Esophagus squamous epithelium (tissue), 5 donors: ENCODE measurements at places on chromosomes 2 and 18. TPM values are rescaled to one million over a fixed set of nuclear protein-coding genes. Genes with fewer than 3 reads are reported as not detected.

DSC3 gene
- total RNA-seq: 283 TPM

CCBE1 gene
- 0.34 TPM for total RNA-seq

MC4R gene
- total RNA-seq: not detected

PROKR1 gene
- total RNA-seq: not detected

TXNL1 gene
- total RNA-seq: 60.9 TPM

FSIP2 gene
- not detected for total RNA-seq

DNAJC5G gene
- total RNA-seq: not detected

FEV gene
- total RNA-seq: not detected

LRATD1 gene
- 56.7 TPM for total RNA-seq

GLI2 gene
- 2.4 TPM for total RNA-seq

ANKRD30B gene
- total RNA-seq: not detected

AGXT gene
- not detected for total RNA-seq

TXNDC2 gene
- total RNA-seq: 0.09 TPM

DUSP2 gene
- total RNA-seq: 4.1 TPM

TOGARAM2 gene
- 0.03 TPM for total RNA-seq

GYPC gene
- total RNA-seq: 4.8 TPM

GRCh38 chr2:191050640-191050987, 36.6 kb upstream of the STAT1 start:
- no peak for DNase-seq

- no peak for DNase-seq
These were observed 7.6 kb upstream of the ZFAND2B start for GRCh38 chr2:219198974-219199373.

DNA sequence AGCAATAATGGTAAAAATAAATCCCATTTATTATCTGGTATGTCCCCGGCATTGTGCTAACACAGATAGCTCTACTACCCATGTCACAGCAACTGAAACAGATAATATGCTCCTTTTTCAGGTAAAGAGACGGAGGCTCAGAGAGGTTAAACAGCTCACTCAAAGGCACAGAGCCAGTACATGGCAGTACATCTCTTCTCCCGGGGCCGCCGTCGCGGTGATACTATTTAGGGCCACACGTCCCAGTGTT, 693 bp upstream of the PDK1 start:
- DNase-seq: no peak

DNA sequence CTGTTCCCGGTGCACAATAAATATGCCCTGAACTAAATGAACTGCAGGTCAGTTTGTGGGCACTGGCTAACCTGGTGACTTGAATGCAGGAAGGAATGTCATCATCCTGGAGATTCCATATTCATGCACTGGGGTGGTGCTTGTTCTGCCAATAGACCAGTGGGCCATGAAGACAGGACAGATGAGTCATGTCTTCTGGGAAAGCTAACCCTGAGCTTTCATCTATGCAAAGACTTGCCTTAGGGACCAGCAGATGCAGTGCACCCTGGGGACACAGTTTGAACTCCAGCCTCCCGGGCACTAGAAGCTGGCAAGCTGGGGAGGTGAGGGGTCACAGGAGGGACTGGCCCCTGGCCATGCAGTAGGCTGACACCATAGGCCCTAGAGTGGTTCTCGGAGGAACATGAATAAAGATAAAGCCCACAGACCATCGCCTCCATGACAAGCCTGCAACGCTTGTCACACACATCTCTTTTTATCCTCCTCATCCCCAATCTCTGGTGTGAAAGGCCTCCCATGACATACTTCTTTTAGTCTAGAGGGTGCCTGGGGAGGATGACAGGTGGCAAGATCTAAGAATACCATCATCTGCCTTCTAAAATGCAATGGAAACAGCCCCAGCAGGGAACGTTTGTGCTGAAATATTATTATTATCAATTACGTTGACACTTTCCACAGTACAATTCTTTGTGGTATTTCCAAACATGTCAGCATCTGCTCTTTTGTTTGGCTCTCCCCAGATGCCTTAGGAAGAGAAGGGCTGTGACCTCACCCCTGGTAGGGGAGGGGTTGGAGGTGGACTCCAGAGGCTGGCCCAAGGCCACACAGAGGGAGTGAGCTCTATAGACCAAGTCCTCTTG, 267.4 kb upstream of the RAB6C start:
- DNase-seq: no peak

- DNase-seq: no peak
These were observed 19.9 kb upstream of the SP3 start for GRCh38 chr2:173984866-173985604.

GRCh38 chr2:214995409-214995808, 143.0 kb downstream of the ABCA12 start:
- DNase-seq: no peak

- no peak for DNase-seq
These were observed 27.9 kb downstream of the IWS1 start for GRCh38 chr2:127498386-127498785.

- DNase-seq: no peak
These were observed 512.7 kb downstream of the CMPK2 start for GRCh38 chr2:6352906-6353515.

DNA sequence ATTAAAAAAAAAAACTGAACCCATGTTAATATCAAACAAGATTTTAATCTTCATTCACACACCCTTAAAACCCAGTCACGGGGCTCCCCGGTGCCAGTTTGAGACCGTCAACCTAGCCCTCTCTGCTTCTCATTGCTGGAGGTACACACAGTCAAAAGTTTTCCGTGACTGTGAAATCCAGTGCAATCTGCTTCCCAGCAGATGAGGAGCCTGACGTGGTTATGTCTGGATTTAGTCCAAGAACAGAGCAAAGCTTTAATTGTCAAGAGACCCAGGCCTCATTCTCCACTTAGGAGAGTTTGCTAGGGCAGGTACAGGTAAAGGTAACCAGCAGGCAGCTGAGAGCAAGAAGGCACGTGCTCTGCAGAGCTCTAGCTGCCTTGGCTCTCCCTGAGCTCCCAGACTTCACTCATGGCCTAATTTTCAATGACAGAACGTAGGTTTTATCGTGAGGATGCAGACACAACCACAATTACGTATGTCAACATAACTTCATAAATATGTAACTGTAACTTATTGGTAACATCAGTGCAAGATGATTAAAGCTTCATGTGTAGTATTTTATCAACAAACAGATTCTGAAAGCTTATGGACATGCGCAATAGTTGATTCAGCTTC, 56.3 kb downstream of the SLC16A14 start:
- no peak for DNase-seq

DNA sequence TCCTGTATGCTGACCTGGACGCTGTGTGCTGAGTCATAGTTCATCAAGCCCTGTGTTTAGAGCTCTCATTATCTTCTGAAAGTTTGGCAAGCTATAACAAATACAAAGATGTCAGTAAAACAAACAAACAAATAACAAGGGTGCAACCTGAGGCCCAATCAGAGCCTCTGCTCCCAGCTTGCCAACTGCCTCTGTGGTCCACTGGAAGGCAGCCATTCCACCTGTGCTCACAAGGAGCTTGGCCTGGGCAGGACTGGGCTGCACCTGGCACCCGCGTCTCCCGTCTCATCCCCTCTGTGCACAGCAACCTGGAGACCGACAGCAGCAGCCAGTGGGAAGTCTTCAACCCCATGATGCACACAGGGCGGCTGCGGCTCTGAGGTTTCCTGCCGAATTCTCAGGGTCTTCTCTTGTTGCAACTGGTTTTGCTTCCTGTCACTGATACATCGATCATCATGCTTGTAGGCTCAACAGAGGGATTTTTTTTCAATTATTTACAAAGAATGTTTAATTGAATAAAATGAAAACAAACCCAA, 97.8 kb downstream of the TMEM18 start:
- DNase-seq: no peak

DNA sequence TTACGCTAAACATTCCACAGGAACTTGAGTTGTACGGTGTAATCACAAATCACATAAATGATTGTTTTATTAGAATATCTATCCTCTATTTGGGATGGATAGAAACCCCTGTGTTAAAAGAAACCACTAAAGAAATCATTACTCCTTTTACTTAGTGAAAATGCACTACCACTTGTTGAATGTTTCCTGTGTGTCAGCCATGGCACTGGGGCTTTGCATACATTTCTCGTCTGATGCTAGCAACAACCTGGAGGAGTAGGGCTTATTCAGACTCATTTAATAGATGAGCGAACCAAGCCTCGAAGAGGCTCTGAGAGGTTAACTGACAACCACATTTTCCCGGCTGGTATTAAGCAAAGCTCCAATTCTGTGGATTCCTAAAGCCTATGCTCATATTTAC, 60.5 kb upstream of the PELI1 start:
- no peak for DNase-seq

GRCh38 chr2:23425885-23426262, 40.9 kb downstream of the KLHL29 start:
- DNase-seq: no peak

DNA sequence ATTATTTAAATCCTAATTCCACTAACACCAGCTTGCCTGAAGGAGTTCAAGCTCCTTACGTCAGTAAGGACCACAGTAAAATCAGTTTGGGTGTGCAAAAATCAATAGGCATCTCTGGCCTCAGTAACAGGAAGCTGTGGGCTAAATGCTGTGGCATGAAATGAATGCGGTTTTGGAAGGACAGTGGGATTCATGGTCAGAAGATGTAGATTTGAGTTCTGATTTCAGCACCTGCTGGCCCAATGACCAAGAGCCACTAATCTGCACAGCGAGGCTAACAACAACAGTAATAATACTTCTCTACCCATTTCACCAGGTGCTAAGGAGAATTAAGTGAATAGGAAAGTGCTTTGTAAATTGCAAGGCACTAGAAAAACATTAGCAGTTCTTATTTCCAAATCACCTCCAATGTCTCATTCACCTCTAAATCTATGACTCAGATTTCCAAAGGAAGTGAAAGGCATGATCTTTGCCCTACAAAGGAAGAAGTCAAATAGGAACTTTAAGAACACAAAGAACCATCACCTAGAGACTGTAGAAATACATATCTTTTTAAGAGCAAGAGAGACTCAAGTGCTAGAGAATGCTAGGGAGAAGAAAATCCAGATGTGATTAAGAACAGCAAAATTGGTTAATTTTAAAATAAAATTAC, 172.6 kb downstream of the ANKRD44 start:
- DNase-seq: no peak
